Heart left ventricle (tissue), 16 donors: ENCODE measurements at places on chromosomes 12 and 14.

DNA sequence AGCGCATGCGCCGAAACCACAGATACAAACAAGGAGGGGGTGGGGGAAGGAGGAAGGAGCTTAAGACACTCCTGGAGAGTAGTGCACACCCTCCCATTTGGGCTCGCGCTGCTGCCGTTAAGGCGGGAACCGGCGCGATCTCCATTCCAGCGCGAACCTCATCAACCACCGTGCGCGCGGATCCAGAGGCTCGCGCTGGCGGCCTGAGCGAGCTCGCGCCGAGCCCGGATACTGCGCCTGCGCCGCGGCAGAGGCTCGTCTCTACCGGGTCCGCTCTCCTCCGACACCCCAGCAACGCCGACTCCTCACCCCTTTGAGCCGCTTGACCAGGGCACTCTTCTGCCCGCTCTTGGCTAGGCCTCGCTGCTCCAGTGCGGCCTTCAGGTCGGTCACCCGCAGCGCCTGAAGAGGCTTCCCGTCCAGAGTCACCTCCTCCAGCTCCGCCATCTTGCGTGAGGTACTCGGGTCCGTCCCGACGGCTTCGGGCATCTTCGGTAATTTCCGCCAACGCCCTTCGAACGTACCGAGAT is at the start of gene ACIN1:
ACIN1 (minus strand) TSS at position 471 of the 530 bp plus-strand sequence; CDS start at position 447, 24 bp downstream.
- DNase-seq = peak; percentile 79

DNA sequence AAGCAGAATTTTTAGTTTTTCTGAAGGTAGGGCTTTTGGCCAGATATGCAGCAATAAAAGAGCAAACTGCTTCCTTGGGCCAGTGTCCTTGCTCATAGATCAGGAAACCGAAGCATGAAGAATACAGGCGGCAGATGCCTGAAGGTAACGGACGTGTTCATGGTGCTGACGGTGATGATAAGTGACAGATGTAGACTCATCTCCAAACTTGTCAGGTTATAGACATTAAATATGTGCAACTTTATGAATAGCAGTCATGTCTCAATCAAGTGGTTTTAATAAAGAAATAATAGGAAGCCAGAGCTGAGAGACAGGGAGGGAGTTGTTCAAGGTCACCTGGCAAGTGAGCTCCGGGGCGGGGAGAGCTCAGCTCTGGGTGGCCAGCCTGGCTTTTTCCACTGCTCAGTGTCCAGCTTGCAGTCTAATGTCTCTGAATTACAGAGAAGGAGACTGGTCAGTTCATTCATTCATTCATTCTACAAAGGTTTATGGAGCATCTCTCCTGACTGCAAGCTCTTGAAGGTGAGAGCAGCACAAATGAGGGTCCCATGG is 1.0 kb downstream of the SERPINA5 start:
- DNase-seq = no peak

DNA sequence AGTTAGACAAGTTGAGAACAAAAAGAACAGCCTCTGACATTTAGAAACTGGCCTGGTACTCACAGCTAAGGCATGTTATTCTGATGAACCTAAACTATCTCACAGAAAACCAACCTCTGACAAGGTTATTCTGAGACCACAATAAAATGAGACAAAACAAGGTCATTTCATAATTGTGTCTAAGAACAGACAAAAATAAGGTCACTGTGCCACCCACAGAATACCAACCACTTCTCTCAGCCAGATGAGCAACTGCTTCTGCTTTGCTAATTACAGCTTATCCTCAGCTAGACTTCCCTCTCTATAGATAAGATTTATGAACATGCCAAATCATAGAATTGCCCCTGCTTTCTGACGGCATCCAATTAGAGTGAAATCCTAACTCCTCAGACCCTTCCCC is 52.2 kb upstream of the CRACR2A start:
- no peak for DNase-seq

DNA sequence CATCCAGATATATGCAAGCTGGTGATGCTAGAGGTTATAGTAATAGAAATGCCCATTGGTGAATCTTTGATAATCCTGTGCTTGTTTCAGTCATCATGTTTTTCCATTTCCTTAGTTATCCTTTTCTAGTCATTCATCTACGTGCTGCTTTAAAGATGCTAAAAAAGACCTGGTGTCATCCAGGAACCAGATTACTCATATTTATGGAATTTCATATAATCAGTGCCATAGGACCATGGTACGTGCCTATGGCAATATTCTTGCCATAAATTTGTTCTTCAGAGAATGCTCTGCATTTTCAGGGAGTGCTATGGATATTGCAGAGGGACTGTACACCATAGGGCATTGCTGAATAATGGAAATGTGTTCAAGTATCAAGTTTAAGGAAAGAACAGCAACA is 267.3 kb downstream of the AKAP6 start:
- DNase-seq = no peak

DNA sequence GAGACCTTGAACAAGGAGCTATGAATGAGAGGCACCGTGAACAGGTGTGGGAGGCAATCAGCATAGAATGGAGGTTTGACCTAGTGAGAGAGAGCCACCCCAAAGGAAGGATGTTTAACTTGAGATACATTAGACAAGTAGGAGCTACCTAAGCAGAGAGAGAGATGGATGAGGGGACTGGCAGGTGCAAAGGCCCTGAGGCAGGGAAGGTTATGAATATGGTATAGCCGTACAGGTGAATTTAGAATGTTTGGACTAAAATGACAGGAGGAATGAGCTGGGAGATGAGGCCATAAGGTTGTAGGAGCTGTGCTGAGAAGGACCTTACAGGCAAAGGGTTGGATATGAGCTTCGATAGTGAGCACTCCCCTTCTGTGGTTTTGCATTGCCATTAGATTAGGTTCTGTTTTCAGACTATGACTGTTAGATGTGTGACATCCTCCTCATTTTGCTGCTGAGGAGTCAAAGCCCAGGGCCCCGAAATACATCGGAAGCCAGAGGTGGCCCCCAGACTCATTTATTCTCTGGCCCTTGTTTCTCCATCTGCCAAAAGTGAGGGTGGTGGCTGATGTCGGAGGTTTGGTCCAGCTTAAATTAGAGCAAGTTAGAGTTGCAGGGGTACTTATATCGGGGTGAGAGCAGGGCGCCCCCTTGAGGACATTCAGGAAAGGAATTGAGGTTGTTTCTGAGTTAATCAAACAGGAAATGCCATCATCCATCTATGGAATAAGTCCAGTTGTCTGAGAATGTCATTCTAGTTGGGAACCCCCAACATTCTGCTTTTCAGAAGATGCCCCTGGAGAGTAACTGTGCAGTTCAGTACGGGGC is 29.4 kb downstream of the SLC24A4 start:
- no peak for DNase-seq

DNA sequence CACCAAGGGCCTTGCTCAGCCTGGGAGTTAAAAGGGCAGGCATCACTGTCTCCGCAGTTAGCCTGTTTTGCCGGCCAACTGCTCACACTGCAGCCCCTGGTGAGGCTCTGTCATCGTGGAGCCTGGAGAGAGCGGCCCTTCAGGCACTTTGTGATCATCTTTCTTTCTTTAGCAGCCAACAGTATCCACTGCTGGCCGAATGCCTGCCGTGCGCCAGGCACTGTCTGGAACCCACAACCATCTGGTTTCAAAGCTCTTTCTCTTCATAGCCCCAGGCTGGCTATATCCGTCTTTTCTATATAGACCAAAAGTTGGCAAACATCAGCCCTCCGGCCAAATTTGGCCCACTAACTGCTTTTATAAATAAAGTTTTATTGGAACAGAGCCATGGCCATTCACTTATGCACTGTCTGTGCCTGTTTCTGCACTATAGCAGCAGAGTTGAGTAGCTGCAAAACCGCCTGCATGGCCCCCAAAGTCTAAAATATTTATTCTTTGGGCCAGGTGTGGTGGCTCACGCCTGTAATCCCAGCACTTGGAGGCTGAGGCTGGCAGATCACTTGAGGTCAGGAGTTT is 29.5 kb downstream of the SLC8B1 start:
- no peak for DNase-seq

- DNase-seq = no peak
Observed at GRCh38 chr14:68586896-68587751, 205.7 kb downstream of the ZFP36L1 start.

GRCh38 chr12:89969093-89969492 is 260.5 kb upstream of the ATP2B1 start:
- no peak for DNase-seq

DNA sequence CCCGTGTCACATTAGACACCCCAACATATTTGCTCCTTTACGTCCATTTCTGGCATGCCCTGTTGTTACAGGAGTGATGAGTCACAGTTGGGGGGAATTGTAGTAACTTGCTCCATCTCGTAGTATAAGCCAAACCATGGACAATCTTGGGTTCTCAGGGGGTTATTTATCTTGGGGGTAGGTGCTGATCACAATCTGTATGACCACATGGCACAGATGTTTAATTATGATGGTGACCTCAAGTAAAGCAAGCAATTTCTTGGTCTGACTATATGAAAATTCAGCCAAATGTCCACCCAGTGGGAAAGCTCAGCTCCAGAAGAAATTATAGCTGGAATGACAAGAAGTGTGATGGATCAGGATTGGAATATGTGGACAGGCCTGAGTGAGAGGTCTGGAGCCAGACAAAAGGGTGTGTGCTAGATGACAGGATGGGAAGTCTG is 32.1 kb upstream of the STON2 start:
- DNase-seq = no peak

- DNase-seq = no peak
Observed at GRCh38 chr12:54689034-54689372, 40.8 kb upstream of the DCD start.

DNA sequence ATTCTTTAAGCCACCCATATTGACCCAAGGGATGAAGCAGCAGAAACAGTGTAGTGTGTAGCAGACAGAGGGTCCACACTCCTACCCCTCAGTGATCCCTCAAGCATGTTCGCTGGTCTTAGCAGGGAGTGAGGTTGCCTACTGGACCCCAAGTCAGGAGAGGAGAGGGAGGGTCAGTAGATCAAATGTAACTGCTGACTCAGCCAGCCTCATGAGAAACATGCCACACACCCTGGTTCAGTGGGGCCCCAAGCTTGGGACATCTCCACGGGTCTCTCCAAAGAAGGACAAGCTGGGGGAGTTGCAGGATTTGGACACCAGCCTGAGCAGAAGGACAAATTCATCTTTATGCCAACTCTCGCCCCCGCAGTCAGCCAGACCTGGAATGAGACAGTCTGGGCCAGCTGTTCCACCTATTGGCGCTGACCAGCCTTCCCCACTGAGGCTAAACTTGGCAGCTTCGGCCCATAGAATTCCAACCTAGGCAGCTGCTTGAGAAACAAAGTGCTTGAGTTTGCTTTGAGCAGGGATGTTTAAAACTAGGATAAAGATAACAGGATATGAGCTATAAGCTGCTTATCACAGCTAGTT is 66.0 kb upstream of the ACTN1 start:
- DNase-seq = no peak

- no peak for DNase-seq
Observed at GRCh38 chr14:77601846-77602619, 14.4 kb downstream of the SPTLC2 start.

DNA sequence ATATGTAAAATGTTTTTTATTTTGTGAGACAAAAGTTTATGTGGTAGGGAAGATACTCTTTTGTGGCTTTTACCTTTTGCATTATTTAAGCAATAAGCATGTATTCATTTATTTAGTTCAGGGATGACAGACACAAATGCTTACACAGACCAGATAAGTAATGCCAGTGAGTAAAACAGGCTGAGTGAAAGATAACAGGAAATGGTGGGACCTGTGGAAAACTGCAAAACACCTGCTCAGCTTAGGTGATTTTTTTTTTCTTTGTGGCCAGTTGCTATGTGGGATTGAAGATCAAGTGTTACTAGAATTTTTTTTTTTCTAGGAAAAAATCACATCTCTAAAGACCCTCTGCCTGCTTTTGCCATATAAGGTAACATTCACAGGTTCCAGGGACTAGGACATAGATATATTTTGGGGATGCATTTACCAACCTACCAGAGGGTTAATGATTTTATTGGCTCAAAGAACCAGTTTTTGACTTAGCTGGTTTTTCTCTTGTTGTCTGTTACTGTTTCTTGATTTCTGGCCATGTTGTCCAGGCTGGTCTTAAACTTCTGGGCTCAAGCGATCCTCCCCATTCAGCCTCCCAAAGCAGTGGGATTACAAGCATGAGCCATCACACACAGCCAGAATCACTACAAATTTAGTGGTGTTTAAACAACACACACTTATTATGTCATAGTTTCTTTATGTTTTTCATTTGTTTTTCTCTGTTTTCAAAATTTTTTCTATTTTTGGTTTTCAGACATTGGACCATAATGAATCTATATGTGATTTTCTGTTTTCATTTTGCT is 9.8 kb downstream of the PSMA6 start:
- DNase-seq = no peak

GRCh38 chr14:33370426-33370825 is 431.7 kb downstream of the NPAS3 start:
- DNase-seq = no peak

GRCh38 chr12:107318806-107319532 is 225.6 kb upstream of the CRY1 start:
- no peak for DNase-seq
